ENCODE measurements at places on chromosomes 12 and 14.

DNA sequence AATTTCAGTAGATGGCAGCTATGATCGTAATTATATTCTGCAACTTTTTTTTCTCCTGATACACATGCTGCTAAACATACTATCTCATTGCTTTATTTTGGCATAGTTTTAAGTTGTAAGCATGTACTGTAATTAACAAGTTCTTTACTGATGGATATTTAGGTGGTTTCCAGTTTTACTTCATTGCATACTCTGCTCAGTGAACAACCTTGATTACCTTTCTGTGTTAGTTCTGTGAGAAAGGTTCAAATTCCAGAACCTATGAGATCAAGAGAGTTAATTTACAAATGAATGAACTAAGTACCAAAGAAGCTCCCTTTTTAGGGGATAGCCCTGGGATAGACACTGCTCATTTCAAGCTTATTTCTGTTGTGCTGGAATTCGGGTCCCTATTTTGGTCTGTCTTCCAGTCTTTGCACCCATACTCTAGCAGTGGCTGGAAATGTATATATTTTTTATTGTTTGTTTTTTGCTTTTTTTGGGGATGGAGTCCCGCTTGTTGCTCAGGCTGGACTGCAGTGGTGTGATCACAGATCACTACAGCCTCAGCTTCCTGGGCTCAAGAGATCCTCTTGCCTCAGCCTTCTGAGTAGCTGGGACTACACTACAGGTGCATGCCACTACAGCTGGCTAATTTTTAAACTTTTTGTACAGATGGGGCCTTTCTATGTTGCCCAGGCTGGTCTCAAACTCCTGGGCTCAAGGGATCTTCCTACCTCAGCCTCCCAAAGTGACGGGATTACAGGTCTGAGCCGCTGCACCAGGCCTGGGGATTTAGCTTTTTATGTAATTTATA, 10.6 kb downstream of the PAPOLA start:
- no peak for DNase-seq

- DNase-seq: no peak
Observed at GRCh38 chr14:30484976-30485375, 74.0 kb upstream of the G2E3 start.

- DNase-seq: no peak
Observed at GRCh38 chr14:105091517-105092170, 26.4 kb upstream of the GPR132 start.

- no peak for DNase-seq
Observed at GRCh38 chr14:50263321-50263720, 31.9 kb upstream of the SOS2 start.

DNA sequence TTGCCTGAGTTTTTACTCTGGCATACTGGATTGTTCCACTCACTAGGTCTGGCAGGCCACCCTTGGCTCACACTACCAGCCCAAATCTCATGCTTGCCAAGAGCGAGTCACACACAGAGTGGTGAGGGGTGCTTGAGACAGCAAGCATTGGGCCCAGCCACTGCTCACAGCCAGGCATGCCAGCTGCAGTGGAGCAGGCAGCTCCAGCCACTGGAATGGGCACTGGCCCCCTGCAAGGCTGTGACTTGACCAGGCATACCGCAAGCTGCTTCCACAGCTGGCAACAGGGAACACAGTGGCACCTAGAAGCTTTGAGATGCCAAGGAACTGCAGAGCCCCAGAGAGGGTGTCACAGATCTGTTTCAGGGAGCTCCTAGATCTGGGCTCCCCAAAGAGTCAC, 488.5 kb downstream of the LRFN5 start:
- DNase-seq: no peak

GRCh38 chr14:82905762-82906161, 1372.1 kb upstream of the SEL1L start:
- DNase-seq: no peak

DNA sequence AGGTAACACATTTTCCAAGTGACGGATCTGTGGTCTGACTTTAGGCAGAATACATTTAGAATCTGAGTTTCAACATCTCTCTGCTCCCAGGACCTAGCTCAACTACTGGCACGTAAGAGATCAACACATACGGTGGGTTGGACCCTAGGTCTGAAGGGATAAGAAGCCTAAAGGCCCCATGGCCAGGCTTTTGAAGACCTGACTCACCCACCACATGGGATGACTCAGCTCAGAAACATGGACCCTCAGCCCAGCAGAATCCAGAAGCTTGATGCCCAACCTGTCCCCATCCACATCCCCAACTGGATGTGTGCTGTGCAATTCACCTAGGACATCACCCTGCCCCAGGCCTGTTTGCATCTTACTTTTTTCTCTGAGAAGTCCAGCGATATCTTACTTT, 770.2 kb downstream of the BCL11B start:
- DNase-seq: no peak

DNA sequence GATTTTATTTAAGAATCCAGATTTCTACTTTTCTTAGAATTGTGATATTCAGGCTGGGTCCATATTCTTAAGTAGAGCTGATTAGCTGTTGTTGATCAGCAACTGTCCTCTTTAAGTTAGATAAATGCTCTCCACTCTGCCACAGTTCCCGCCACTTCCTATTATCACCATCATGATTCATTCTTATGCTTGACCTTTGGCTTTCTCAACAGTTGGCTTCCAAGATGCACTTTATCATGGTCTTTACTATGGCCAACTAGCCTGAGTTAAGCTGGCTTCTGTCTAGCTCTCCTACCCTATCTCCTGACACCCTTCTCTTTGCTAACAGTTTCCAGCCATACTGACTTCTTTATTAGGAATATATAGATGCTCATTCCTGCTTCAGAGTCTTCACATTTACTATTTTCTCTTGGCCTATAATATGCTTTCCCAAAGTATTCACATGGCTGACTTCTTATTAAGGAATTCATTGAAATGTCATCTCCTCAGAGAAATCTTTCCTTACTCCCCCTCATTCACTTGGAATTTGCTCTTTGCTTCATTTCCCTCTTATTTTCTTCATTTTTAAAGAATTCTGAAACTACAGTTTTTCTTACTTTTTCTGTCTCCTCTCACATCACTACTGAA, 149.0 kb upstream of the IGF1 start:
- DNase-seq: no peak

Data from cortex of kidney (tissue), 1 donor.